ENCODE measurements at places on chromosomes 2 and 18.

- DNase-seq, result no peak
These were observed 12.6 kb downstream of the DTYMK start for GRCh38 chr2:241673797-241674725.

GRCh38 chr18:59354731-59355130 is 4.3 kb downstream of the LMAN1 start:
- no peak for DNase-seq

DNA sequence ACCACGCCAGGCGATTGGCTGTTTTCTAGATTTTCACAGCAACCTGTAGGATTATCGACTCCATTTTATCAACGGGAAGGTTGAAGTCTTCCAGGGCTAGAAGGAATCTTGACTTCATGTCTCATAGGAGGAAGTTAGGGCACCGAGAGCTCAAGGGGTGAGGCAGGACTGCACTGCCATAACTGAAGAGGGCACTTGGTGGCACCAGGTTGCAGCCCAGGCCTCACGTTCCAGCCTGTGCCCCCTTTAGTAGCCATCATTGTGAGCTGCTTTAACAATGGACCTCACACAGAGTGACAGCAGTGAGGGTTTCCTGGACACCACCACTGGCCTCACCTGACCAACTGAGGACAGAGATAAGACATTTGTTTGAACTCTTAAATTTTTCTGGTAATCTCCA is 22.9 kb upstream of the RPL37A start:
- DNase-seq, result no peak

GRCh38 chr2:10059552-10060335 is 16.4 kb downstream of the KLF11 start:
- DNase-seq, result no peak

- peak; percentile 69 for DNase-seq
These were observed 165.9 kb upstream of the TANK start for GRCh38 chr2:160994141-160995002.

- DNase-seq, result no peak
These were observed 22.5 kb upstream of the RAB27B start for GRCh38 chr18:54805571-54806334.

DNA sequence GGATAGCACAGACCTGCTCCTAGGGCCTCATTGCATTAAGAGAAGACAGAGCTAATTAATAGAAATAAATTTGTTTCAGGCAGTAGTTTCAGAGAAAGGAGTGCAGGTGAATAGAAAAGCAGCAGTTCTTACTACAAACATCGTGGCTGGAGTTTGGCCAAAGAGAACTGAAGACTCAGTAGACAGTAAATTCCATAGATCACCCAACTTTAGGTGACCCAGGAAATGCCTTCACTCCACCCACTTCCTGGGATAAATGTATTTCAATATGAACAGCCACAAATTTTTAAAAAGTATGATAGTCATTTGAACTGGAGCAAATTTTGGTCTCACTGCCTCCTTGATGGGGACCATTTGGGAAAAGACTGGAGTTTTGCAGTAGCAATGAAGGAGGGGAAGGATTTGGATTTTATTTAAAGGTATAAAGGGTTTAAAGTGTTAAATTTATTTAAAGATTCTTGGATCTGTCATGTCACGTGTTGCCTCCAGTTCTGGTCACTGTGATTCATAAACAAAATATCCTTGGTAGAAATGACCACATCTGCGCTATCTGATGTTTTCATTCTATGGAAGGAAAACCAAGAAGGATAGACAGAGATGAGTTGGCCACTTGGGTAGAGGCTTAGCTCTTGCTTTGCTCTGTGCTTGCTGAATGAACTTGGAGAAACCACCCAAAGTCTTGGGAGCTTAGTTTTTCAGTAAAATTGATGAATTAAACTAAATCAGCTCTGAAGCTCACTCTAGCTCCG is 390.2 kb downstream of the THSD7B start:
- DNase-seq, result no peak

GRCh38 chr2:167607211-167607610 is 640.2 kb downstream of the STK39 start:
- DNase-seq, result no peak

GRCh38 chr2:128448331-128449225 is 129.9 kb upstream of the HS6ST1 start:
- no peak for DNase-seq

- no peak for DNase-seq
These were observed 5.0 kb upstream of the IL18RAP start for GRCh38 chr2:102417946-102418345.

DNA sequence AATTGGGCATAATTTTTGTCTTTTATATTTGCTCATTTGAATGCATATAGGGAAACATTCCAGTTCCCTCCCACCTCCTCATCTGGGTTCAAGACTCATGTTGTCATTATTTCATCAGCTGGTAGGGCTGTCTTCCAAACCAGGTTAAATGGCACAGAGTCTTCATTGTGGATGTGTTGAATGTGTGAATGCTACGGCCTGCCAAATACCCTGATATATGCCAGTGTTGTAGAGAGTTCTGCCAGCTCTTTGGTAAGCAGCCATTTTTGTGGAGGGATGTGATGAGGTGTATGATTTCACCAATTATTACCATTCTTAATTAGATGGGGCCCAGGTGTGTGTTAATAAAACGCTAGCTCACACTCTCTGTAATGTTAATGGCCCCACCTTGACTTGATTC is 121.7 kb downstream of the LYPD6B start:
- DNase-seq, result no peak

GRCh38 chr2:32910883-32911598 is 35.7 kb upstream of the LTBP1 start:
- DNase-seq, result no peak

GRCh38 chr2:130797493-130798435 is 39.0 kb upstream of the ARHGEF4 start:
- peak; percentile 93 for DNase-seq

- DNase-seq, result no peak
These were observed 11.7 kb upstream of the RALB start for GRCh38 chr2:120240901-120241429.

DNA sequence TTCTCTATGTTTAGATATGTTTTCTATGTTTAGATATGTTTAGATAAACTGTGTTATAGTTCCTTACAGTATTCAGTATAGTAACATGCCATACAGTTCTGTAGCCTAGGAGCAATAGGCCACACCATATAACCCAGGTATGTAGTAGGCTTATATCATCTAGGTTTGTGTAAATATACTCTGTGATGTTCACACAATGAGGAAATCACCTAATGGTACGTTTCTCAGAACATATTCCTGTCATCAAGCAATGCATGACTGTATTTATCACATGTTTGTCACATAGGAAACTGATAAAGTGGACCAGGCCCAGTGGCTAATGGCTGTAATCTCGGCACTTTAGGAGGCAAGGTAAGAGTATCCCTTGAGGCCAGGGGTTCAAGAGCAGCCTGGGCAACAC is 44.0 kb downstream of the RNF138 start:
- no peak for DNase-seq

- DNase-seq, result no peak
These were observed 11.2 kb downstream of the BIN1 start for GRCh38 chr2:127095784-127096183.

- no peak for DNase-seq
These were observed 21.1 kb downstream of the HDAC4 start for GRCh38 chr2:239379641-239380170.

DNA sequence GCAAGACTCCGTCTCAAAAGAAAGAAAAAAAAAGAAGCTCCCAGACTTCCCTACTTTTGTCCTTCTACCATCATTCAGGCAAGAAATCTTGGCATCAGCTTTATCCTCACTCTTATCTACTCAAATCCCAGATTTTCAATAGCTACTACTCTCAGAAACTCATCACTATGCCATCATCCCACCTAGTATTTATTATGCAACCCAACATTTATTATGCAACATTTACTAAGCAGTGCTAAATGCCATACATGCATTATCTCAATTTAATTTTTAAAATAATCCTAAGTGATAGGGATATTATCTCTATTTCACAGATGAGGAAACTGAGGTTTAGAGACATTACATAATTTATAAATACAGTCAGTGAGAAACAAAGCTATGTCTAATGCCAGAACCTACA is 4.1 kb downstream of the USP37 start:
- DNase-seq, result no peak

DNA sequence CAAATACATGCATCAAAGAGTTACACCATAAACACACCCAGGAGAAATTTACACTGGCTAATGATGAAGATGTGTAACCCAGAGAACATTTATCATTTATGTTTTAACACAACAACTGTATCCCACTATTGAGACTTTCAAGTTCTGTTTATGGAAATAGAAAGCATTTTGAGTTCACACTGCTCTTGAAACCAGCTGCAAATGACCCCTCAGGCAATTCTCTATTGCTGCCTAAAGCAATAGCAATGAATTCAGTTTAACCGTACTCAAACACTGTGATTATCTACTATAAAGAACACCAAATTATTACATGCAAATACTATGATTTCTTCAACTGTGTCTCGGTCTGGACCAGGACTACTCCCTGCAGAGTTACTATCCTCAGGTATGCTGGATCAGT is 452.7 kb upstream of the NRXN1 start:
- DNase-seq, result no peak

GRCh38 chr18:29840089-29840488 is 1202.5 kb downstream of the DSC3 start:
- DNase-seq, result no peak

DNA sequence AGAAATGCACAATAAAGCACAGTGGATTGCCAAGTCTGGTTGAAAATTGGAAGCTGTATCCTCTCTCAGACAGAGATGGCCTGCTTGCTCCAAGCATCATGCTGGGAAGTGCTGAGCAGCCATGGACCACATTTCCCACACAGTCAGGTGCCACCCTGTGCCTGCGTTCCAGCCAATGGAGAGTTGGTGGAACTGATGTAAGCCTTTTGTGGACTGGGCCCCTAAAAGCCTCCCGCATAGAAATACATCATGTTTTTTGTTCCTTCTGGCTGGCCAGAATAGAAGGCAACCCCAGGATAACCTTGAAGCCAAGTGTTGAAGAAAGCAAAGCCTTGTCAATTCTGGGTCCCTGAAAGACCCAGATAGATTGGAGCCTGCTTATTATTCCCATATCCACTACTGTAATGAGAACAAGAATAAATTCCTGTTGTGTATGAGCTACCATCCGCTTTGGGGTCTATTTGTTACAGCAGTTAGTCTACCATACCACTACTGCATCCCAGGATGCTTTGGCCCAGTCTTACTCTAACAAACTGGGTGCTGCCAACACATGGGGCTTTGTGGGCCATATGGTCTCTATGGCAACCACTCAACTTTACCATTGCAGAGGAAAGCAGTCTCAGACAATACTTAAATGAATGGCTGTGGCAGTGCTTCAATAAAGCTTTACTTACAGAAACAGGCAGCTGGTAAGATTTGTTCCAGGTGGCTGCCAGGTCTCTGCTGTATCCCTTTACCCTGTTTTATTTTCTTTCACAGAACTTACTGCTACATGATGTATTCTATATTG is 65.4 kb downstream of the POLE4 start:
- no peak for DNase-seq

GRCh38 chr2:2704428-2705090 is 373.5 kb upstream of the MYT1L start:
- DNase-seq, result no peak

GRCh38 chr2:7450833-7451190 is 533.6 kb downstream of the RNF144A start:
- DNase-seq, result no peak

DNA sequence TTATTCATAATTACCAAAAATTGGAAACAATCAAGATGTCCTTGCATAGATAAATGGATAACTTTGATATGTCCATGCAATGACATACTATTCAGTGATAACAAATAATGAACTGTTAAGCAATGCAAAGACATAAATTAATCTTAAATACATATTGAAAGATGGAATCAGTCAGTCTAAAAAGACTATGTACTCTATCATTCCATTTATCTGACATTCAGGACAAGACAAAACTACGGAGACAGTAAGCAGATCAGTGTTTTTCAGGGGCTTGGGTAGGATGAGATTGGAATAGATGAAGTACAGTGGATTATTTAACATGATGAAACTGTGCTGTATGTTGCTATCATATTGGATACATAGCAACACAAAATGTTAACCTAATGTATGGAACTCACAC is 21.3 kb upstream of the ZNF804A start:
- no peak for DNase-seq

GRCh38 chr18:76514573-76514972 is 19.5 kb upstream of the ZNF516 start:
- DNase-seq, result no peak

GRCh38 chr2:169082995-169083394 is 13.6 kb downstream of the DHRS9 start:
- no peak for DNase-seq

GRCh38 chr2:225725726-225726125 is 326.2 kb downstream of the NYAP2 start:
- DNase-seq, result no peak

GRCh38 chr2:162840598-162841246 is 2.2 kb upstream of the KCNH7 start:
- DNase-seq, result no peak

GRCh38 chr2:226130192-226130591 is 669.4 kb downstream of the IRS1 start:
- no peak for DNase-seq

- DNase-seq, result no peak
These were observed 33.0 kb upstream of the SNED1 start for GRCh38 chr2:240965296-240965904.

GRCh38 chr2:206341396-206341795 is 66.9 kb downstream of the ZDBF2 start:
- DNase-seq, result no peak

DNA sequence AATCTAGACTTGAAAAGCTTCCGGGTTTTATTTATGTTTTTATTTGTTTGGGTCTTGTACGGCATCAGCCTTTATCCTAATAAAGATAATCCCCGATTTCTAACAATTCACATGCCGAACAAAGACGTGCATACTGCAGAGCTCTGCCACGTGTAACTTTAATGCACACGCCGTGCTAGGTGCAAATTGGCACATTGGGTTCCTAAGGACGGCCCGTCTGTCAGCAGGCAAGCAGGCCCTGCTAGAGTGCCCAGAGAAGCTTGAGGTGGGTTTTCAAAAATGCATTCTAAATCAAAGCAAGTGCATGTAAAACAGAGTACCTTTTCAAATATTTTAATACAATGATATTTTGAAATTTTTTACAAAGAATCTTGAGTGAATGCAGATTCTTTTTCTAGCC is 806.4 kb upstream of the POU3F3 start:
- DNase-seq, result no peak

DNA sequence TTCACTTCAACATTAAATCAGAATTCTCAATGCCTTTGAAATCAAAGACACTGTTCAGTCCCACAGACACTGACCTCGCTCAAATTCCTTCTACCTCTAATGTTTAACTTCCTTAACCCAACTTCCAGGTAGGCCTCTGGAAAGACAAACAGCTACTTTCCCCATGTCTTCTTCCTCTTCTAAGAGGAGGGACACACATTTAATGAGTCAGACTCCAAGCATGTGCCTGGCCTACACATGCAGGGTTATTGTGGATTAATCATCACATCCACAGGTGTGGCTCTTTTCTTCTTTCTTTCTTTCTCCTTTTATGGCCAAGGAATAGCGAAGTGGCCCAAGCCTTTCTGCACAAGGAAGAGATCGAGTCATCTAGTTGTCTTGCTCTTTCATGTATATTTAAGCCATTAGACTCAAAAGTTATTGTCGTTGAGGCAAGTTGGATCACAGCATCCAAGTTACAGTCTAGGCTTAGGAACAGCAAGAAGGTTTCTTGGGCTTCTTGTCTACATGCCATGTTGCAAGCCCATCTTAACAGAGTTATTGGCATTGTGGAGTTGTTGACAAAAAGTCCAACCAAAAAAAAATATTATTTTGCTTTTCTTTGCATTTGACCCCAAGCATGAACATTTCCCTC is 387.8 kb downstream of the IRS1 start:
- no peak for DNase-seq

All from stimulated activated CD4-positive, alpha-beta T cell treated with anti-CD3 and anti-CD28 coated beads, TNF-alpha, amount 100 ng/mL, for 48 hours (primary cell).